Gastrocnemius medialis (tissue), 4 donors: ENCODE measurements at places on chromosomes 16 and 17.
A peak's percentile ranks its signal among the peaks of the same experiment; 100 is the strongest.

DNA sequence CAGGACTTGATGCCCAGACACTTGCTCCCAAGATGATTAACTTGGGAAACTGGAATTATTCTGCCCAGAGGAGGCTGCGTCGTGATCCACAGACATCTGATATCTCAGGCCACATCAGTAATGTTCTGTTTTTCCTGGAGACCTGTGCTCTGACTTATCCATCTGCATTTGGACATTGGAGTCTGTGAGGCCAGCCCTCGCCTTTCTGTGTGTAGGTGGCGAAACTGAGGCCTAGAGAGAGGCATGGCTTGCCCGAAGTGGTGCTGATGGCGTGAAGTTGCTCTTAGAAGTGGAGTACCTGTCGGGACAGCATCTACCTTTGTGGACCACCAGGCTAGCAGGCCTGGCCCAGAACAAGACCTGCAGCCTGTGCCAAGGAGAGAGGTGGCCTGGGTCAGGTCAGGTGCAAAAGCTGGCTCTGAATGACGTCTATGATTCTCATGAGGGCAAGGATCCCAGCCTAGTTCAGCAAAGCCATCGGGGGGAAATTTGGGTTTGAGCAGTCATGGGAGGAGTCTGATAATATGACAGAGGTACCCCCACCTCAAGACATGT lies 186.8 kb upstream of the ZNF469 start:
- H3K4me1 ChIP-seq = peaks cover 7% of the 10 kb centered on the region
- no peaks in the 10 kb centered on the region for H3K27me3 ChIP-seq
- no peaks in the 10 kb centered on the region for H3K36me3 ChIP-seq
- H3K27ac ChIP-seq = no peak overlapping the region

GRCh38 chr17:76405607-76405966 lies 21.2 kb downstream of the SPHK1 start:
- H3K27me3 ChIP-seq = no peaks in the 10 kb centered on the region
- H3K4me1 ChIP-seq = peaks cover 35% of the 10 kb centered on the region
- H3K4me3 ChIP-seq = no peak overlapping the region
- no peak for DNase-seq

GRCh38 chr17:37134050-37134449 lies 185.3 kb downstream of the AATF start:
- no peaks in the 10 kb centered on the region for H3K4me1 ChIP-seq
- peaks cover 11% of the 10 kb centered on the region for H3K36me3 ChIP-seq
- no peak overlapping the region for H3K4me3 ChIP-seq
- H3K27ac ChIP-seq = no peak overlapping the region

- DNase-seq = no peak
- H3K27me3 ChIP-seq = no peaks in the 10 kb centered on the region
- H3K4me3 ChIP-seq = no peak overlapping the region
- H3K36me3 ChIP-seq = no peaks in the 10 kb centered on the region
- H3K4me1 ChIP-seq = peaks cover 3% of the 10 kb centered on the region
Observed at GRCh38 chr17:76122431-76123190, 18.4 kb downstream of the FOXJ1 start.

- no peaks in the 10 kb centered on the region for H3K27me3 ChIP-seq
- no peak overlapping the region for H3K27ac ChIP-seq
- peak overlapping the region; percentile 37 for H3K4me3 ChIP-seq
Observed at GRCh38 chr17:5181509-5182305, 10.0 kb downstream of the ZNF594 start.
